ENCODE measurements at places on chromosomes 1 and 21. TPM values are rescaled to one million over a fixed set of nuclear protein-coding genes. Genes with fewer than 3 reads are reported as not detected.
A peak's percentile ranks its signal among the peaks of the same experiment; 100 is the strongest.

GRCh38 chr1:176603696-176604095 lies 140.7 kb downstream of the PAPPA2 start:
- no peak for DNase-seq

GRCh38 chr1:160744199-160744851 lies 5.3 kb downstream of the SLAMF7 start:
- no peak for DNase-seq

GRCh38 chr1:1407636-1408318 lies 684 bp upstream of the MRPL20 start:
- DNase-seq: peak; percentile 41

GRCh38 chr21:41865002-41865777 lies 14.0 kb downstream of the PRDM15 start:
- DNase-seq: no peak

DNA sequence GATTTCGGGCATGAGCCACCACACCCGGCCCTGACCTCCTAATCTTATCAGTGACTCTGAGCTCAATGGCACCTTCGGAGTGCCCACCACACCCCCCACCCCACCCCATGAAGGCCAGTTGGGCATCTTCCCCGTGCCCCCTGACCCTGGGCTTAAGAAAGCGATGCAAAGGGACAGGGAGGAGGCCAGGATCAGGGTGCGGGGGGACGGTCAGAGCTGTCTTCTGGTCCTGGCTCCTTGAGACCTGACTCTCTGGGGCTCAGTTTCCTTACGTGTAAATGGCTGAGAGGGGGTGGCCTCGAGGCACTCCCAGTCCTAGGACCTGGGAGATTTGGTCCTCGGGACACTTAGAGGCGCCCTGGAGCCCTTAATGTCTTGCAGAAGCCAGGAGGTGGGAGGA lies 103.9 kb upstream of the VAMP3 start:
- no peak for DNase-seq

DNA sequence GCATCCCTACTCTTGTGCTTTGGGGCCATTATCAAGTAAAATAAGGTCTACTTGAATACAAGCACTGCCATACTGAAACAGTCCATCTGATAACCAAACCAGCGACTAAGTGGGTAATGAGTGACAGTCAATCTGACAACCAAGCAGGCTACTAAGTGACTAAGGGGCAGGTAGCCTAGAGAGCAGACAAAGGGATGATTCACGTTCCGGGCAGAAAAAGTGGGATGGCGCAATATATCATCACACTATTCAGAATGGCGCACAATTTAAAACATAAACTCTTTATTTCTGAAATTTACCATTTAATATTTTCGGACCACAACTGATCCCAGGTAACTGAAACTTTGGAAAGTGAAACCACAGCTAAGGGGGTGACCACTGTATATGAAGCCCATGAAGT lies 17.7 kb downstream of the NGF start:
- no peak for DNase-seq

SHISAL2A gene
- total RNA-seq: 9.0 TPM

PLCH2 gene
- total RNA-seq: 13.9 TPM

Measured in activated T-cell treated with anti-CD3 and anti-CD28 coated beads, Interleukin-2, amount 50 U/mL, for 72 hours (primary cell).